ENCODE measurements at places on chromosomes 4 and X. TPM values are rescaled to one million over a fixed set of nuclear protein-coding genes. Genes with fewer than 3 reads are reported as not detected.
A peak's percentile ranks its signal among the peaks of the same experiment; 100 is the strongest.

FAT4 gene
- 92.8 TPM for total RNA-seq

POU4F2 gene
- 0.59 TPM for total RNA-seq

OFD1 gene
- total RNA-seq: 17.7 TPM

EMCN gene
- 70.4 TPM for total RNA-seq

ARX gene
- total RNA-seq: not detected

TSPAN7 gene
- total RNA-seq: 12.4 TPM

LRPAP1 gene
- 92.2 TPM for total RNA-seq

GPM6B gene
- 18.8 TPM for total RNA-seq

NUDT10 gene
- total RNA-seq: 4.1 TPM

SSR4 gene
- 243 TPM for total RNA-seq

DNA sequence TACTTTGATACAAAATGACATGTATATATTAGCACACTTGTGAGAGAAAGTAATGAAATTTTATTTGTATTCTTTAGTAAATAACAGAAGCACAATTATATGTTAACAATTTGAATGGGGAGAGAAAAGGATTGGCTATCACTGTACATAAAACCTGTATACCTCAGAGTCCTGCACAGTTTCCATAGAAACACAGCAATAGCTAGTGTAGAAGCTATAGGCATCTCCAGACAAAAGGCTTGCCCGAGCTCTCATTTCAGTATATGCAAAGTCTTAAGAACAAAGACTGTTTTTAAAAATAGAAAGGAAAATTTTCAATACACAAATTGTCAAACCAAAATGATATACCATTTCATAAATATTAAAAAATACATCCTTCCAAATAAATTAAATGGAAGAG lies 38.5 kb downstream of the GPM6A start:
- no peaks in the 10 kb centered on the region for H3K36me3 ChIP-seq
- H3K4me1 ChIP-seq: peaks cover 4% of the 10 kb centered on the region
- DNase-seq: no peak
- no peaks in the 10 kb centered on the region for H3K27me3 ChIP-seq
- H3K4me3 ChIP-seq: no peak overlapping the region
- H3K27ac ChIP-seq: no peak overlapping the region

DNA sequence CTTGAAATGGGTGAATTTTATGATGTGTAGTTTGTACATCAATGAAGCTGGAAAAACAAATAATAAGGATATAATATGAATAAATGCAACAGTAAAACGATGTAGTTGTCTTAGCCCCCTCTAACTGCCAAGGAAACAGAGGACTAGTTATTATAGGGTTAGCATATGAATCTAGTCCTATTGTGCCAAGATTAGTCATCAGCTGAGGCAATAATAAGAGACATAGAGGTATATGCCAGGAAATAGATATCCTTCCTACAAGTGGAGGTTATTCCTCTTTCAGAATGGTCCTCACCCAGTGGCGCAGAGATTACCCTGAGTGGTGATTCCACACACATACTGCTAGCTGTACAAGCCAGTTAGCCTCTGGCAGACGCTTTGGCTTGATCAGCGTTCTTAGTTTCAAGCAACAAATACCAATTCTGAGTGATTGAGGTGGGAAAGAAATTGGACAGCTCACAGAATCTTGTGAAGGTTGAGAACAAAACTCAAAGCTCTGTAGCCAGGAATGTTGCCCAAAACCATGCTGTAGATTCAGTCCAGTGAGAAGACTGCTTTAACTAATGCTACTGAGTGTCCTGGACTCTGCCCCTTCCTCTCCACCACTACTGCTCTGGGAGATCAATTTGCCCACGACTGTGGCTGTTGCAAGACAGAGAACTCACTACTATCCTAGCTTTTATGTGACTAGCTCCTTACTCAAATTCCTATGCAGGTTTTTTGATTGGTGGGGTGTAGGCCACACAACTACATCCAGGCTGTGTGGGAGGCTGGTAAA lies 27.0 kb upstream of the ZNF280C start:
- DNase-seq: no peak
- H3K4me3 ChIP-seq: no peak overlapping the region
- H3K27ac ChIP-seq: no peak overlapping the region
- H3K36me3 ChIP-seq: no peaks in the 10 kb centered on the region

DNA sequence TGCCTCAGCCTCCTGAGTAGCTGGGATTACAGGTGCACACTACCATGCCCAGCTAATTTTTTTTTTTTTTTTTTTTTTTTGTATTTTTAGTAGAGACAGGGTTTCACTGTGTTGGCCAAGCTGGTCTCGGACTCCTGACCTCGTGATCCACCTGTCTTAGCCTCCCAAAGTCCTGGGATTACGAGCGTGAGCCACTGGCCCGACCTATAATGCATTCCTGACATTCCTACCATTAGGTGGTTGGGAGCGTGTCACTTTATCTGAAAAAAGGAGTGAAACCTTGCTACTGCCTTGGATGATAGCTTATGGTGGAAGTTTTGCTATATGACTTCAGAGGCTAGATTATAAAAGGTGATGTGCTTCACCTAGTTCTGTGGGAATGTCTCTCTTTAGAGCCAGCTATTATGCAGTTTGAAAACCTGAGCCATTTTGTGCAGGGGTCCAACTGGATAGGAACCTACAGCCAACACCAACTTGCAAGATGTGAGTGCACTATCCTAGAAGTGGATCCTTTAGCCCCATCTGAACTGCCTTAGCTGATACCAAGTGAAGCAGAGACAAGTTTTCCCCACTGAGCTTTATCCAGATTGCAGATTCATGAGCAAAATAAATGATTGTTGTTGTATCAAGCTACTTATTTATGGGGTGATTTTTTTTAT lies 29.8 kb upstream of the EMCN start:
- no peak overlapping the region for H3K4me3 ChIP-seq
- H3K4me1 ChIP-seq: peaks cover 4% of the 10 kb centered on the region
- no peak for DNase-seq
- no peak overlapping the region for H3K27ac ChIP-seq

DNA sequence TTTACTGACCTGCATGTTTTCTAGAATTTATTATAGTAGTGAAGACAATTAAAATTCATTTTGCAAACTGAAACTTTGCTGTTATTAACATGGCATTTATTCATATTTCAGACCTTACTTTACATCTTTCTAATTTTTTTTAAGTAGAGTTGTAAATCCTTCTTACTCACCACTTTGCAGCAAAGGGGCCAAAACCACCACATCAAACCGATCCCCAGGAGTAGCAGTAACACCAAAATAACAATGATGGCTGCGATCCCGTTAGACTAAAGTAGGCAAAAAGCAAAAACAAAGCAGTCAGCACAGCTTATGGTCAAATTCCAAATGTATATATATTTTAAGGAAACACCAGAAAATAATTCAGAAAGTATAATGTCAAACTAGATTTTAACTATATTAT lies 64.7 kb downstream of the ANTXR2 start:
- peaks cover 55% of the 10 kb centered on the region for H3K36me3 ChIP-seq
- peaks cover 40% of the 10 kb centered on the region for H3K4me1 ChIP-seq
- H3K27ac ChIP-seq: peak overlapping the region; percentile 68
- no peak for DNase-seq
- no peaks in the 10 kb centered on the region for H3K27me3 ChIP-seq

DNA sequence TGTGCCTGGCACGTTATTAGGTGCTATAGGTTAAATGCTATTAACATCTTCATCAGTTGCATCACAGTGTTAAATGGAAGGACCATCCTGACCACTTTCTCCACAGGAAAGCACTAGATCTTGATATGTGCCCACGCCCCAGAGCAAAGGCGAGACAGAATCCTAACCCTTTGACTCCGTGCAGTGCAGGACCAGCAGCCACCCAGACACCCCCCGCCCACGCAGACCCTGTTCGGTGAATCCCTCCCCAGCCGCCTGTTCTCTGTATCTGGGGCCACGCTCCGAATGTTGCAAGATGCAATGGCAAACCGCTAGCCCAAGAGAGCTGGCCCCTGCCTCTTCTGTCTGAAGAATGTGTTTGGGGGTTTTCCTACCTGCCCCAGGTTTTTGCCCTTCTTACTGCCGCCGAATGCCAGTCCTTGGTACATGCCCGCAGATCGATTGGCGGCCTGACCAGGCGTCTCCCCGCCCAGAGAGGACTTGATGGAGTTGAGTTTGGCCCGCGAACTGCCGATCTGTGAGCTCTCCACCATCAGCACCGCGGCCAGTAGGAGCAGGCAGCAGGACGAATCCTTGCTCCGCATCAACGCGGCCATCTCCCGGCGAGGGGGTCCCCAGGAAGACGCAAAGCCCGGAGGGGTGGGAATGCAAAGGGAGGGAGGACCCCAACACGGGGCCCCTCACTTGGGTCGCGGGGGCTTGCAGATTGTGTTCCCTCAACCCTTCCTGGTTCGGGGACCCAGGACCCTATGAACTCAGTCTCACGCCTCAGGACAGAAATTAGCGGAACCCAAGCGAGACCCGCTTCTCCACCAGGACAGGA lies 906 bp downstream of the DKK2 start:
- H3K4me1 ChIP-seq: peaks cover 24% of the 10 kb centered on the region
- peak overlapping the region; percentile 81 for H3K4me3 ChIP-seq
- no peak overlapping the region for H3K27ac ChIP-seq

GRCh38 chr4:99917575-99917974 lies 23.3 kb upstream of the LAMTOR3 start:
- no peaks in the 10 kb centered on the region for H3K4me1 ChIP-seq
- H3K4me3 ChIP-seq: peak overlapping the region; percentile 6
- DNase-seq: no peak
- H3K27me3 ChIP-seq: no peaks in the 10 kb centered on the region

DNA sequence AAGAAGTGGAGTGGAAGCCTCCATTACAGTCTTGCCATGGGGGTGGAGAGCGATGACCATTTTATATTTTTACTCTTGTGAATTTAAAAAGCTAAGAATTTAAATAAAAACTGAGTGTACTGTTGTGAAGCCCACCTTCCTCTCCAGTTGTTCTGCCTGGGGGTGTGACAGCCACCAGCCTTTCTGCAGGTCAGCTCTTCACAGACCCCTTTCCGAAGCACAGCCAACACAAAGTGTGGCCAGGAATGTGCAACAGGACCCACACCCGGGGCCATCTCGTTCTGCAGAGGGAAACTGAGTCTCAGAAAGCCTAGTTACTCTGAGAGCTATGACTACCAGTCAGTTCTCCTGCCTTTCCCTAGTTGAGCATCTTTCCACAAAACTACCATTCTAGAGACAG lies 1.4 kb downstream of the GRPEL1 start:
- no peak for DNase-seq
- H3K27ac ChIP-seq: no peak overlapping the region
- H3K4me3 ChIP-seq: peak overlapping the region; percentile 94
- H3K27me3 ChIP-seq: peaks cover 5% of the 10 kb centered on the region
- H3K36me3 ChIP-seq: peaks cover 16% of the 10 kb centered on the region

GRCh38 chr4:107693132-107693531 lies 26.9 kb downstream of the PAPSS1 start:
- H3K27ac ChIP-seq: no peak overlapping the region
- peak overlapping the region; percentile 22 for H3K4me3 ChIP-seq
- H3K4me1 ChIP-seq: peaks cover 43% of the 10 kb centered on the region
- peaks cover 41% of the 10 kb centered on the region for H3K36me3 ChIP-seq
- peaks cover 5% of the 10 kb centered on the region for H3K27me3 ChIP-seq
- DNase-seq: no peak

- H3K27me3 ChIP-seq: no peaks in the 10 kb centered on the region
- no peak overlapping the region for H3K27ac ChIP-seq
These were observed 233.8 kb downstream of the FRMPD4 start for GRCh38 chrX:12372111-12372510.

DNA sequence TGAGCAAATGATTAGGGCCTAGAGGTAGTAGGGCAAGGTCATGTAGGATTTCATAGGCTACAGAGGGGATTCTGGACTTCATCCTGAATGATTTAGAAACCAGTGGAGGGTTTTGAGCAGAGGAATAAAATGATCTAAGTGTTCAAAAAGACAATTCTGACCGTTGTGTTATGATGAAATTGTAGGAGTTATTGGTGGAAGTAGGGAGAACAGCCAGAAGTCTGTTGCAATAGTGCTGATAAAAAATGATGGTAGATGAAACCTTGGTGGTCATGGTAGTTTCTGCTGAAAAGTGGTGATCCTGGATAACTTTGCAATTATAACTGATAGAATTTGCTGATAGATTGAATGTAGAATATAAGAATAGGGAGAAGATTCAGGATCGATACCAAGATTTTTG lies 60.2 kb downstream of the MID1IP1 start:
- H3K27me3 ChIP-seq: no peaks in the 10 kb centered on the region
- no peak overlapping the region for H3K27ac ChIP-seq
- no peak for DNase-seq

DNA sequence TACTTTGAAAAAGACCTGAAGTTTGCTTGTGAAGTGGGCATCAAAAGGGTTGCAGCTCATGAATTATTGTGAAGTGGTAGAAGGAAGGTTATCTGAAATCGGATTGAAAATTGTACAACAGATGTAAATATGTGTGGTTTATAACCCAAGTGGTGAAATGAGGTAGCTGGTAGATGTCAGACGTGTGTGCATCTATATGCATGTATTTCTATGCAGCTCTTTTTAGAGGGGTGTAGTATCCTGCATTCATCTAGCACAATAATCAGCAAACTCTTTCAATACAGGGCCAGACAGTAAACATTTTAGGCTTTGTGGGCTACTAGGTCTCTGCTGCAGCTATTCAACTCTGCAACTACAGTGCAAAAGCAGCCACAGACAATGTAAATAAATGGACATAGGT lies 9.4 kb downstream of the ATRX start:
- DNase-seq: no peak
- peaks cover 2% of the 10 kb centered on the region for H3K27me3 ChIP-seq
- H3K4me1 ChIP-seq: peaks cover 10% of the 10 kb centered on the region
- no peaks in the 10 kb centered on the region for H3K36me3 ChIP-seq
- H3K4me3 ChIP-seq: no peak overlapping the region

DNA sequence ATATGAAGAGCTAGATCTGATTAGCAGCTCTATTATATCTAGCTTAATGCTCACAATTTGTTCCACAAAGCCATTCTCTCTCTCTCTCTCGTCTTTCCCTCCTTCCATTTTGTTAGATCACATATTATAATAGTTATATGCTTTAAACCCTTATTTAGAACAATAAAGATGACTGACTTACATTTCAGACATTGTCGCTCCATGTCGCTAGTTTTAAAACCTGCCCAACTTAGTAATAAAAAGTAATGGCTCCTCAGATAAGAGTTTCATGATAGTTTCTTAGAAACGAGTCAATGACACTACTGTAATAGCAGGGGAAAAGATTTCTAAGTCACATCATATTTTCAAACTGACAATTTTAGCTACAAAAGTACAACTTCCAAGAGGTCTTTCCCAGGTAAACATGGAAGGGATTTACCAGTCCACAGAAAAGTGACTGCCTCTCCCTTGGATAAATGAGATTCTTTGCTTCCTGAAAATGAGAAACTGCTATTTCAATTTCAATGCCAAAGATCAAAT lies 38.5 kb upstream of the YTHDC1 start:
- H3K27ac ChIP-seq: no peak overlapping the region
- H3K27me3 ChIP-seq: peaks cover 4% of the 10 kb centered on the region
- no peak overlapping the region for H3K4me3 ChIP-seq
- DNase-seq: no peak

DNA sequence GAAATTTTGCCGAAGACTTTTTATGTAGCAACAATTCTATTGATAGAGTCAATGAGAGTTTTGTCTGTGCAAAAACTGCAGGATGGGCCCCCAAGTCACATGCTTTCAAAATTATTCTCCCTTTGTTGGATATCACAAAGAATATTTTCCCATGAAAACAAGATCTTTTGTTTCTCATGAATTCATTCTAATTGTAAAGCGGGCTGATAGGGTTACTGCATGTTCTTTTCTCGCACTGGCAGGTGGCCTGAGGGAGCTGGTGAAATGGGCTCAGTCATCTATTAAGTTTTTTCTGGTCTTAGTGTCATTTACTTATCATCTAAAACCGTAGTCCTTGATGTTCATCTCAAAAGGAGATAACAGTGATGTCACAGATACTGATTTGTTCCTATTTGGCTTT lies 44.2 kb downstream of the MID1IP1 start:
- no peak overlapping the region for H3K27ac ChIP-seq
- no peak for DNase-seq
- no peaks in the 10 kb centered on the region for H3K4me1 ChIP-seq
- no peak overlapping the region for H3K4me3 ChIP-seq
- no peaks in the 10 kb centered on the region for H3K27me3 ChIP-seq

Measured in endothelial cell (in vitro differentiated cells).